ENCODE measurements at places on chromosomes 2 and 18. TPM values are rescaled to one million over a fixed set of nuclear protein-coding genes. Genes with fewer than 3 reads are reported as not detected.

GRCh38 chr2:69477627-69478026 lies 40.4 kb upstream of the NFU1 start:
- H3K4me1 ChIP-seq, result peaks cover 3% of the 10 kb centered on the region
- no peaks in the 10 kb centered on the region for H3K27me3 ChIP-seq
- no peak overlapping the region for H3K4me3 ChIP-seq
- no peaks in the 10 kb centered on the region for H3K36me3 ChIP-seq
- no peak overlapping the region for H3K27ac ChIP-seq

DNA sequence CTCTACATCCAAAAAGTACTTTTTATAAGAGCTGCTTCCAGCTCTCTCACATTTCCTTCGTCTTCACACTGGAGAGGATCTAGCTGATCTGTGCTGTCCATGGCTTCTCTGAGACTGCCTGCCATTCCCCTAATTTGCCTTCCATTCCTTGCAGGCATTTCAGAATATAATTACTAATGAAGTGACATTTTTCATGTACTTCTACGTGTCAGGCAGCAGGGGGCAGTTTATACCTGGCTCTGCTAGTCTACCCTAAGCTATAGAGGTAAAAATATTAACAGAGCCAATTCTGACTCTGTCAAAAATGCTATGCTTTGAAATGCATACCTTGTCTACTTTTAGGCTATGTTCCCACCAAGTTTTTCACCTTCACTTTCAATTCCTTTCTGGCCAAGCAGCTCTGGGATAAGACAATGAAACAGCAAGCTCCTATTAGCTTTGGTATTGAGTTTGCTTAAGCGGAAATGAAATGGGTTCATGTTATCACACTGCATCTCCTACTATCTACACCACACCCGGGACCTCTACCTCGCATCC lies 81.9 kb downstream of the MEP1B start:
- no peak overlapping the region for H3K4me3 ChIP-seq
- peaks cover 11% of the 10 kb centered on the region for H3K36me3 ChIP-seq
- H3K27ac ChIP-seq, result no peak overlapping the region
- H3K27me3 ChIP-seq, result no peaks in the 10 kb centered on the region
- H3K4me1 ChIP-seq, result peaks cover 2% of the 10 kb centered on the region
- DNase-seq, result peak; percentile 22

The FOXI3 gene
- total RNA-seq, result 0.12 TPM

The DCC gene
- total RNA-seq, result 11.3 TPM

DNA sequence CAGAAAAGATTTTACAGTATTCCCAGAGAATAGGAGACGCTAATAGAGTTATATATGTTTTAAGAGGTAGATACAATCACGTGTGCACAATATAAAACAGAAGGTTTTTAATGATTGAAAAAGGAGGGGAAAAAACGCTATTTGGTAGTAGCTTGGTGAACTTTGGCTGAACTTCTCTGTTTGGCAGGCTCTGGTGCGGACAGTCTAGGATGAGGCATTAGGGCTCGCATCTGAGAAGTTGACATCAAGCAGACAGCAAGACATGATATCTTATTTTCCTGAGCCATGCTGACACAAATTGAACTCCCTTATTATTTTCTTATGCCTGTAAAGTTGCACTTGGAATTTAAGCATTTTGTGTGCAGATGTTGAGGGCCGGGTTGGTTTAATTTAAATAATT lies 176.6 kb downstream of the EN1 start:
- DNase-seq, result no peak
- H3K27me3 ChIP-seq, result no peaks in the 10 kb centered on the region
- no peak overlapping the region for H3K4me3 ChIP-seq
- no peaks in the 10 kb centered on the region for H3K36me3 ChIP-seq

The POTEC gene
- not detected for total RNA-seq

The REEP1 gene
- total RNA-seq, result 12.3 TPM
